ENCODE measurements at places on chromosomes 3 and 15.

- DNase-seq = no peak
Observed at GRCh38 chr15:28033443-28033842, 65.7 kb downstream of the OCA2 start.

- DNase-seq = no peak
Observed at GRCh38 chr3:73734211-73735089, 109.7 kb upstream of the PDZRN3 start.

DNA sequence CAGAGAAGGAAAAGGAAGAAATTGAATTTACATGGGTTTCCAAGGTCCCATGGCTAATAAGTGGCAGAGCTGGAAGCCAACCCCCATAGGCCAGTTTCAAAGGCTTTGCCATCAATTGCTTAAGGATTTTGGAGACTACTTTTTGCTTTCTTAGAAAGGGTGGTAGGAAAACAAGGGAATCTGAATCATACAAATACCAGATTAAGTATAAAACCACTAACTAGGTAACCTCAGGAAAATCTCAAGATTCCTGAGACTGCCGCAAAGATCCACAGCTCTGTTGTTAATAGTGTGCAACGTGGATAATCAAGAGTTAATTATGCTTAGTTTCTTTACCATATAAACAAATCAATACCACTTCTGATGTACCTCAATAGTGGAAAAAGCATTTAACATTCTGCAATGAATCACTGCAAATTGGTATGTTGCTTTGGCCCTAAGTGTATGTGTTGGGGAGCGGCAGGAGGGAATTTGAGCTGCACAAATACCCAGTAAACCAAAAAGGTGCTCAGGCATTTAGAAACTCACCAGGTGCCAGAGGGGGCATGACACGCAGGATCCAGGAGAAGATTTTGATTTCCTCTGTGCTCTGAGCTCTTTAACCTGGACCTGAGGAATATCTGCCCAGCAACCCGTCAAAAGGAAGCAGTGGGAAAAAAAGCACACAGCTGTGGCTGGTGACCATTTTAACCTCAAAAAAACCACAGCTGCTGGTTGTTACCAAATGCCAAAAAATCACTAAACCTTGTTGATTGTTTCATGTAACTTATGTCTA lies 22.0 kb downstream of the AADAC start:
- peak; percentile 16 for DNase-seq

DNA sequence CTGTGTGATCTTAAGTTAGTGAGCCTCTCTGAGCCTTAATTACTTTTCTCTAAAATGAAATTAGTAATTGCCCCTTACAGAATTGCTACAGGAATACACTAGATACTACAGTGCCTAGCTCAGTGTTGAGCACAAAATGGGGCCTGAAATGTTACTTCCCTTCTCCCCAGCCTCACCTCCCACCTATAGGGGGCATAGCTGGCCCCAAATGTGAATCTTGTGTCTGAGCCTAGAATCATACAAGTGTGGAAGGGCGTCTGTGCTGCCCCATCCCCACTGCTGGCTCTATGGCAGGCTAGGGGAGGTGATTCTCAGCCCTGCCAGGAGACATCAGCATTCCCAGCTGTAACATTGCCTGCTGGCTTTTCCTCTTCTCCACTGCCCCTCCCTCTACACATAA lies 42.7 kb downstream of the IFT122 start:
- no peak for DNase-seq
